Myometrial cell (primary cell): ENCODE measurements at places on chromosomes 7 and 10. TPM values are rescaled to one million over a fixed set of nuclear protein-coding genes. Genes with fewer than 3 reads are reported as not detected.

The NPTX2 gene
- total RNA-seq, result not detected in 2 replicates

The NPSR1 gene
- not detected in 2 replicates for total RNA-seq

The EN2 gene
- not detected in 2 replicates for total RNA-seq

The CALCR gene
- total RNA-seq, result not detected in 2 replicates

The CNTNAP2 gene
- total RNA-seq, result 0.58 TPM in 1 of 2 replicates, not detected in the other

The CPN1 gene
- not detected in 2 replicates for total RNA-seq

The C7orf57 gene
- total RNA-seq, result 0.18 TPM in 1 of 2 replicates, not detected in the other

The RSPH10B2 gene
- not detected in 2 replicates for total RNA-seq

The TMEM243 gene
- total RNA-seq, result 33.7 and 36.3 TPM in 2 replicates

The RAB18 gene
- 30.8 and 36.7 TPM in 2 replicates for total RNA-seq

The OR6V1 gene
- total RNA-seq, result not detected in 2 replicates

The ZNF655 gene
- total RNA-seq, result 70.2 and 76.4 TPM in 2 replicates

The CTTNBP2 gene
- total RNA-seq, result 0.18 TPM in 1 of 2 replicates, not detected in the other
